Glutamatergic neuron (in vitro differentiated cells): ENCODE measurements at places on chromosomes 6 and 20. TPM values are rescaled to one million over a fixed set of nuclear protein-coding genes. Genes with fewer than 3 reads are reported as not detected.
A peak's percentile ranks its signal among the peaks of the same experiment; 100 is the strongest.

- peaks cover 11% of the 10 kb centered on the region for H3K27me3 ChIP-seq
- H3K27ac ChIP-seq = no peak overlapping the region
- H3K4me1 ChIP-seq = peaks cover 10% of the 10 kb centered on the region
- DNase-seq = no peak
Measured at GRCh38 chr6:43779852-43780236, 9.8 kb downstream of the VEGFA start.

GRCh38 chr6:39361657-39362486, 39.4 kb upstream of the KCNK16 start:
- peak overlapping the region; percentile 85 for H3K27ac ChIP-seq
- peak; percentile 82 for DNase-seq
- H3K27me3 ChIP-seq = peaks cover 2% of the 10 kb centered on the region
- H3K4me3 ChIP-seq = no peak overlapping the region

DNA sequence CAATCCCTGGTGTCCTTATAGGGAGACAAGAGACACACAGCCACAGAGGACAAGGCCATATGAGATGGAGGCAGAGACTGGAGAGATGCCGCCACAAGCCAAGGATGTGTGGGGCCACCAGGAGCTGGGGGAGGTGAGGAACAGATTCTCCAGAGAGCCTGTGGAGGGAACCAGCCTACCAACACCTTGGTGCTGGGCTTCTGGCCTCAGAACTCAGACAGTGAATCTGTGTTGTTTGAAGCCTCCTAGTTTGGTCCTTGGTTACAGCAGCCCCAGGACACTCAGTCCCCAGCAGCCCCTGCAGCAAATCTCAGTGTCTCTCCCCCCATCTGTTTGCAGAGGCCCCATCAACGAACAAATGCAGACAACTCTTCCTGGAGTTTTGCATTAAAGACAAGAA, 73.2 kb upstream of the BHLHE23 start:
- H3K27me3 ChIP-seq = peaks cover 6% of the 10 kb centered on the region
- peak; percentile 2 for DNase-seq
- H3K4me3 ChIP-seq = no peak overlapping the region
- H3K36me3 ChIP-seq = peaks cover 22% of the 10 kb centered on the region

DNA sequence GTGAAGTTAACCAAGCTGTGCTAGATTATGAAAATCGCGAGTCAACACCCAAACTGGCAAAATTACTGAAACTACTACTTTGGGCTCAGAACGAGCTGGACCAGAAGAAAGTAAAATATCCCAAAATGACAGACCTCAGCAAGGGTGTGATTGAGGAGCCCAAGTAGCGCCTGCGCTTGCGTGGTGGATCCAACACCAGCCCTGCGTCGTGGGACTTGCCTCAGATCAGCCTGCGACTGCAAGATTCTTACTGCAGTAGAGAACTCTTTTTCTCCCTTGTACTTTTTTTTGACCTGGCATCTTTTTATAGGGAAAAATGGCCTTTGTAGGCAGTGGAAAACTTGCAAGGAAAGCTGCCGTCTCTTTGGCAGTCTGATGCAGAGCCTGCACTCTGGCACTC, 6.8 kb downstream of the GID8 start:
- no peak overlapping the region for H3K27ac ChIP-seq
- H3K27me3 ChIP-seq = peaks cover under 1% of the 10 kb centered on the region

GRCh38 chr6:139640448-139640847, 266.0 kb upstream of the CITED2 start:
- no peaks in the 10 kb centered on the region for H3K36me3 ChIP-seq
- DNase-seq = no peak
- no peak overlapping the region for H3K27ac ChIP-seq
- peaks cover 2% of the 10 kb centered on the region for H3K27me3 ChIP-seq
- no peaks in the 10 kb centered on the region for H3K4me1 ChIP-seq

DNA sequence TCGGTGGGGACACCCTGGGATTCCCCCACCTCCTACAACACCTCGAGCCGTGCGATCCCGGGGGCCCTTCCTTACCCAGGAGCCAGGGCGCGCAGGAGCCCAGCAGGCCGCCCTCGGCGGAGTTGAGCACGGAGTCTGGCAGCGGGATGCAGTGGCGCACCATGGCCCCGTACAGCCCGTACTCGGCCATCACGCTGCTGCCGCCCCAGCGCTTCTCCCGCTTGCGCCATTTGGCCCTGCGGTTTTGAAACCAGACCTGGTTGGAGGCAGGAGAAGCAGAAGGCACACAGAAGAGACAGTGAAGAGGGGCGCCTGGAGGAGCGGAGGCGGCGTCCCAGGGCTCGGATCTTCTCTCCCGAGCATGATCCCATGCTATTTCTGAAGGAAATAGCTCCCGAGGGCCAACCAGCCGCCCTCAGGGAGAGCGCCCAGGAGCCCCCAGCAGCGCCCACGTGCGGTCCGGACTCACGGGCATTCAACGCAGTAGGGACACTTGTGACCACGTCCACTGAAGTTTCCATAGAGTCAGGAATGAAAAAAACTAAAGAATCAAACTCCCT, 4.3 kb downstream of the VSX1 start:
- H3K36me3 ChIP-seq = no peaks in the 10 kb centered on the region
- H3K27me3 ChIP-seq = peaks cover 19% of the 10 kb centered on the region
- no peak overlapping the region for H3K27ac ChIP-seq

GRCh38 chr6:111972745-111973117, 81.2 kb upstream of the CCN6 start:
- H3K4me1 ChIP-seq = peaks cover 27% of the 10 kb centered on the region
- peaks cover 4% of the 10 kb centered on the region for H3K36me3 ChIP-seq
- peaks cover 2% of the 10 kb centered on the region for H3K27me3 ChIP-seq
- H3K27ac ChIP-seq = peak overlapping the region; percentile 45
- no peak for DNase-seq

DNA sequence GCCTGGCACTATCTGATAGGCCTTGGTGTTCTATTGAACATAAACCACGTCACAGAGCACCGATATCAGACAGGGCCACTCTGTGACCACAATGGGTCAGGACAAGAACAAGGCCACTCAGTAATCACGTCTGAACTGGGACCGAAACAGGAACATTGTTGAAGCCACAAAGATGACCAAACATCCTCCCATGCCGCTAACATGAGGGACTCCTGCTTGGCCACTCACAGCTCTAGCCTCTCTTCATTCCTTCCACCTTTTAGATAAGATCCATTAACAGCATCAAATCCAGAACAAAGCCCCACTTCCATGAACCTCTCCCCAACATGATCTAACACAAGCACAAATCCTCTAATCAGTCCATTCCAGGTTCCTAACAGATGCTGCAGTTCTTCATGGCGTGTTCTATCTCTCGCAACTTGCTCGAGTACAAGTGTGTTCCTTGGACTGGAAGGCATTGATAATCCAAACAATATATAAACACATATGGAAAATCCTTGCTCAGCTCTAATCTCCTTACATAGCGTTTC, 7.4 kb downstream of the SIRT5 start:
- no peaks in the 10 kb centered on the region for H3K27me3 ChIP-seq
- H3K27ac ChIP-seq = no peak overlapping the region
- no peak overlapping the region for H3K4me3 ChIP-seq

GRCh38 chr6:131173680-131174079, 38.4 kb downstream of the AKAP7 start:
- peaks cover 2% of the 10 kb centered on the region for H3K4me1 ChIP-seq
- no peaks in the 10 kb centered on the region for H3K36me3 ChIP-seq
- no peak overlapping the region for H3K27ac ChIP-seq
- no peak overlapping the region for H3K4me3 ChIP-seq
- no peak for DNase-seq

DNA sequence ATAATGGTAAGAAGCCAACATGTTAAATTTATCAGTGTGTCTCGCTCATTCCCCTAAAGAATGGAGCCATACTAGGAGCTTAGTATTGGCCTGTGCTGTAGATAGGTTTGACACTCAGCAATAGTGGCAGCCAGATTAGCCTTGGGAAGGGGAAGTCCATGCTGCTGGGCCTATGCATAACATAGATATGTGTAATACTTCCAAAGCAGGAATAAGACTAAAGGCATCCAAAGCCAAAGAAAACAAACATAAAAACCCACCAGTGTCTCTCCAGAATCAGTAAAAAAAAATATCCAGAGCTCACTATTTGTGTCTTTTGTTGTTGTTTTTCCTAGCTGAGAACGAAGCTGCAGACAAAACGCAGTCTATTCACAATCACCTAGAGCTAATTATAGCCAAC, 104.2 kb upstream of the STXBP5 start:
- no peaks in the 10 kb centered on the region for H3K36me3 ChIP-seq
- H3K27me3 ChIP-seq = no peaks in the 10 kb centered on the region
- no peak overlapping the region for H3K4me3 ChIP-seq
- no peak for DNase-seq
- H3K4me1 ChIP-seq = no peaks in the 10 kb centered on the region

- H3K4me3 ChIP-seq = no peak overlapping the region
- H3K4me1 ChIP-seq = no peaks in the 10 kb centered on the region
- H3K27ac ChIP-seq = no peak overlapping the region
Measured at GRCh38 chr6:169035385-169036240, 218.0 kb downstream of the THBS2 start.

DNA sequence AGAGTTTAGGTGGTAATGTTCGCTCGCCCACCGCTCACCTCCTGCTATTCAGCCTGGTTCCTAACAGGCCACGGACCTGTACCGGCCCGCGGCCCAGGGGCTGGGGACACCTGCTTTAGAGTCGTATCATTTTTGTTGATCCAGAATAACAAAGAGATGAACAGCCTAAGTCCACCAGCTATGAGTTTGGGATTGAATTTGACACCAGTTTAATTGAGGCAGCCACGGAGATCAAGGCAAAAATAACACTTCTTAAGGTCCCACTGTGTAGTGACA, 108.5 kb downstream of the TSHZ2 start:
- peaks cover 2% of the 10 kb centered on the region for H3K27me3 ChIP-seq
- no peaks in the 10 kb centered on the region for H3K4me1 ChIP-seq
- no peak overlapping the region for H3K27ac ChIP-seq
- no peak for DNase-seq
- no peaks in the 10 kb centered on the region for H3K36me3 ChIP-seq

- no peak overlapping the region for H3K4me3 ChIP-seq
- no peaks in the 10 kb centered on the region for H3K27me3 ChIP-seq
- H3K27ac ChIP-seq = no peak overlapping the region
- H3K36me3 ChIP-seq = peaks cover 8% of the 10 kb centered on the region
Measured at GRCh38 chr6:93104195-93104817, 315.1 kb downstream of the EPHA7 start.

- H3K4me1 ChIP-seq = peaks cover 11% of the 10 kb centered on the region
- H3K4me3 ChIP-seq = no peak overlapping the region
- H3K27ac ChIP-seq = peak overlapping the region; percentile 49
- H3K36me3 ChIP-seq = no peaks in the 10 kb centered on the region
- no peak for DNase-seq
Measured at GRCh38 chr20:57397693-57398108, 6.5 kb downstream of the RBM38 start.

DNA sequence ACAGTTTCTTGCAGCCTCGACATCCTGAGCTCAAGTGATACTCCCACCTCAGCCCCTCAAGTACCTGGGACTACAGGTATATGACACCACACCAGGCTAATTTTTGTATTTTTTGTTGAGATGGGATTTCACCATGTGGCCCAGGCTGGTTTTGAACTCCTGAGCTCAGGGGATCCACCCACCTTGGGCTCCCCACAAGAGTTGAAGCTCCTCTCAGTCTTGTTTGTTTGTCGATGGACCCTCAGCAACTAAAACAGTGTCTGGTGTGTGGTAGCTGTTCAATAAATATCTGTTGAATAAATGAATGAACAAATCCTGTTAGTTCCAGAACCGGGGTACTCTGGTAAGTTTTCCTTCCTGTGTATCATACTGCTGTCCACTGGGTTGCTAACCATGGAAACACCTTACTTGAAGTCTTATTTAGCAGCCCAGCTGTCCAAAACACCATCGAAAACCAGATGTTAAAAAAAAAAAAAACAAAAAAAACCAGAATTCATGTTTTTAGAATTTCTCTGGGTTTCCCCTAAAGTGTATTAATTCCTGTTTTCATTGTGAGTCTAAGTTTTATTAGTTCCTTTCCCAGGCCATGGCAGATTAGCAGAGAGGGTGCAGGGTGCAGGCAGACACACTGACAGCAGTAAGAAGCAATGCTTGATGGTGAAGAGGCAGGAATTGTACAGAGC, 7.8 kb upstream of the EZR start:
- H3K4me1 ChIP-seq = peaks cover 12% of the 10 kb centered on the region
- H3K27me3 ChIP-seq = peaks cover 4% of the 10 kb centered on the region
- H3K36me3 ChIP-seq = no peaks in the 10 kb centered on the region
- peak overlapping the region; percentile 70 for H3K27ac ChIP-seq

- H3K36me3 ChIP-seq = no peaks in the 10 kb centered on the region
- peaks cover 28% of the 10 kb centered on the region for H3K4me1 ChIP-seq
- peaks cover 5% of the 10 kb centered on the region for H3K27me3 ChIP-seq
- peak overlapping the region; percentile 55 for H3K27ac ChIP-seq
Measured at GRCh38 chr6:42043787-42044475, 6.4 kb upstream of the TAF8 start.

GRCh38 chr6:62612471-62612870, 326.4 kb upstream of the KHDRBS2 start:
- DNase-seq = peak; percentile 27
- peaks cover 42% of the 10 kb centered on the region for H3K4me1 ChIP-seq
- H3K36me3 ChIP-seq = peaks cover 6% of the 10 kb centered on the region
- peaks cover 2% of the 10 kb centered on the region for H3K27me3 ChIP-seq

GRCh38 chr6:114216789-114217467, 125.9 kb downstream of the HS3ST5 start:
- peaks cover 15% of the 10 kb centered on the region for H3K4me1 ChIP-seq
- no peaks in the 10 kb centered on the region for H3K27me3 ChIP-seq
- no peak for DNase-seq
- H3K27ac ChIP-seq = no peak overlapping the region

- peaks cover 20% of the 10 kb centered on the region for H3K27me3 ChIP-seq
- no peak overlapping the region for H3K27ac ChIP-seq
- H3K4me1 ChIP-seq = no peaks in the 10 kb centered on the region
- DNase-seq = peak; percentile 81
- peaks cover 5% of the 10 kb centered on the region for H3K36me3 ChIP-seq
Measured at GRCh38 chr20:23050847-23051627, 1.6 kb upstream of the THBD start.

- no peak overlapping the region for H3K27ac ChIP-seq
- peaks cover 21% of the 10 kb centered on the region for H3K4me1 ChIP-seq
- no peak for DNase-seq
- no peak overlapping the region for H3K4me3 ChIP-seq
- H3K27me3 ChIP-seq = no peaks in the 10 kb centered on the region
Measured at GRCh38 chr20:38344107-38344701, 2.1 kb upstream of the LBP start.

GRCh38 chr20:15461938-15462337, 1111.3 kb downstream of the KIF16B start:
- no peaks in the 10 kb centered on the region for H3K36me3 ChIP-seq
- DNase-seq = no peak
- H3K27me3 ChIP-seq = no peaks in the 10 kb centered on the region
- no peak overlapping the region for H3K27ac ChIP-seq
- H3K4me1 ChIP-seq = no peaks in the 10 kb centered on the region

GRCh38 chr6:147166360-147166944, 37.8 kb upstream of the STXBP5 start:
- no peak overlapping the region for H3K4me3 ChIP-seq
- DNase-seq = no peak
- no peaks in the 10 kb centered on the region for H3K36me3 ChIP-seq
- H3K27ac ChIP-seq = no peak overlapping the region
- H3K27me3 ChIP-seq = no peaks in the 10 kb centered on the region

GRCh38 chr6:4270001-4270400, 134.6 kb upstream of the ECI2 start:
- peaks cover 9% of the 10 kb centered on the region for H3K4me1 ChIP-seq
- H3K36me3 ChIP-seq = no peaks in the 10 kb centered on the region
- no peak for DNase-seq
- peaks cover 4% of the 10 kb centered on the region for H3K27me3 ChIP-seq
- H3K27ac ChIP-seq = no peak overlapping the region

ESR1 gene
- not detected for total RNA-seq

CNKSR3 gene
- 2.0 TPM for total RNA-seq

POPDC3 gene
- total RNA-seq = 10.9 TPM

MUC22 gene
- not detected for total RNA-seq

HLA-DOB gene
- not detected for total RNA-seq

LPIN3 gene
- 5.9 TPM for total RNA-seq

RTF2 gene
- 66.3 TPM for total RNA-seq
